ENCODE measurements at places on chromosomes 6 and 20.

DNA sequence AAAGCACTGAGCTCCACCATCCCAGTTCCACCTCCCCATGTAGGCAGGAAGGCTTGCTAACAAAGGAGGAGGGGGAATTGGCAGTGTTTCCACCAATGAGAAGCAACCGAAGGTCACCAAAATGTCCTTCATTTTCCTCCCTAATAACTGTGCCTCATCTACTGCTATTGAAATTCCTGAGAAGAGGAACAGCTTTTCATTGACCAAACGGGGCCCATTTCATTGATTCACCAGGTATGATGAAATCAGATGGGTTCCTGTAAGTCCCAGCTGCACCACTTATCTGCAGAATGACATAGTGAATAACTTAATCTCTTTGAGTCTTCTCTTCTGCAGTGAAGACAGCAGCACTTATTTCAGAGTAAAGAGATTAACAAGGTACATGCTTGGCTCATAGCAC lies 17.3 kb downstream of the TREM1 start:
- no peak for DNase-seq

DNA sequence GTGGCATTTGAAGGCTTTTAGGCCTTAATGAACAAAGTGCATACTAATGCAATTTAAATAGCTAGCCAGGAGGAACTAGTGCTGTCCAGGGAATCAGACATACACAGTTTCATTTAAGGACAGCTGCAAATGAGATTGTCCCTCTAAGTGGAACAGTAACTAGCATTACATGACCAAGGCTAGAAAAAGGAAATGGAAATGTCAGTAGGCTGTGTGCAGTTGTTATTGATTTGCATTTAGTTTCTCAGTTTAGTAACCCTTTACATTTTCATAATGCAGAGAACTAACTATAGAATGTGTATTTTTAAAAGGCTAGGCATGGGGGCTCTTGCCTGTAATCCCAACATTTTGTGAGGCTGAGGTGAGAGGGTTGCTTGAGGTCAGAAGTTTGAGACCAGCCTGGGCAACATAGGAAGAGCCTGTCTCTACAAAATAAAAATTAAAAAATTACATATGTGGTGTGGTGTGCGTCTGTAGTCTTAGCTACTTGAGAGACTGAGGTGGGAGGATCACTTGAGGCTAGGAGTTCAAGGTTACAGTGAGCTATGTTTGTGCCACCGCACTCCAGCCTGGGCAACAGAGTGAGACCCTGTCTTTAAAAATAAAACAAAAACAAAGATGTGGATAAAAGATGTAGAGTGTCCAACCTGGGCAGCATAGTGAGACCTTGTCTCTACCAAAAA lies 468.0 kb downstream of the UTRN start:
- no peak for DNase-seq

DNA sequence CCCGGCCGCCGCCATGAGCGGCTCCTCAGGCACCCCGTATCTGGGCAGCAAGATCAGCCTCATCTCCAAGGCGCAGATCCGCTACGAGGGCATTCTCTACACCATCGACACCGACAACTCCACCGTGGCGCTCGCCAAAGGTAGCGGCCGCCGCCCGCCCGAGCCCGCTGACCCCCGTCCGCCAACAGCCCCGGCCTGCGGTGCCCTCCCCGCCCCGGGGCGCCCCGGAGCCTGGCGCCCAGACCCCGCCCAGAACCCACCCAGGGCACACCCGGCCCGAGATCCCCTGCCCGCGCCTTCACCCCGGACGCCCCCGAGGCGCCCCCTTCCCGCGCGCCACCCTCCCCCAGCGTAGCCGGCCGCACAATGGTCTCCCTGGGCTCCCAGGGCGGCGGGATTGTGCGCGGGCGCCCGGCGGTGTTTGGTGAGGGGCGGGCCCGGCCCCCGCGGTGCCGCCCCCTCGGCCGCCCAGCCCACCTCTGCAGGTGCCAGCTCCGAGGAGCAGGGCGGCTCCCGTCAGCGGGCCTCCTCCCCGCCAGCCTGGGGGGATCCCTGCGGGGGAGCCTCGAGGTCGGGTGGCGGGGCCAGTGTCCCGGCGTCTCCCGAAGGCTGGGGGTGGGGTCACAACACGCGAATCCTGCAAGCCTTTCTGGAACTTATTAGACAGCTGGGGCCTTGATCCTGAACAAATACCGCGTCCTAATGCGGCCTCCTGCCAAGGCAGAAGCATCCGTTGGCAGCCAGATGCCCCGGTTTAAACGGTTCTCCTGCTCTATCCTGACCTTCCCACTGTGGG lies 577 bp downstream of the LSM14B start:
- no peak for DNase-seq

- no peak for DNase-seq
Measured at GRCh38 chr6:168355716-168356522, 36.3 kb upstream of the DACT2 start.

DNA sequence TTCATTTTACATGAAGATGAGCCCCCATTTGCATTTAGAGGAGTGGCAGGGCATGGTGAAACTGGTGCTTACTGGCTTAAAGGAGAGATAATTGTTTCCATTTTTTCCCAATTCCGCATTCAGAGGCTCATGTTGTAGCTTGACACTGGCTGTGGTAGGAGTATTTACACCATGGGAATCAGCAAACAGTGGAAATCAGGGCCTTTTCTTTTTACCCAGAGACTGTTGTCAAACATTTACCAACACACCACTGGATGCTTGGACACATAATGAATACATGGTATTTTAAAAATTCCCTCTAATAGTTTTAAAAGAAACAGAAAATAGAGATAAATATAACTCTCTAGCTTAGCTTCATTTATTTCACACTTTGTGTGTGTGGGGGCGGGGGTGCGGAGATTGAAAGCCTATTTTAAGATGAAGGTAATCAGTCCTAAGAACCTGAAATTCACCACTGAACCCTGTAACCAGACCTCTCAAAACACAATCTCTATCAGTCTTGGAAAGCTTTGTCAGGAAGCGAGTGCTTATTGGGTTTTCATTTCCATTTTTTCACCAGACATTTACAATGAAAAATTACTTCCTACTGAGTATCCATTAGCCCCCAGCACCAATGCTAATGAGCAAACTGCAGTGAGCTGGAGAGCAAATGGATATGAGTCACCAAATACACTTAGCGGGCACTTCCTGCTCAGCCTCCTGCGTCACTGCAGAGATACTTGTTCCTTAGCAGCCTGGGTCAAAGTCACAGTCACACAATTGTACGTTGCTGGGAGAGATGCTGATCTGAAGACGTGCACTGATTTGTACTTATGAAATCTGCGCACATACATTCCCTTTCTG lies 532.0 kb downstream of the BCKDHB start:
- peak; percentile 0 for DNase-seq

GRCh38 chr6:157556144-157556645 lies 175.2 kb downstream of the ZDHHC14 start:
- DNase-seq, result no peak

- no peak for DNase-seq
Measured at GRCh38 chr6:46605091-46605797, 47.4 kb downstream of the CYP39A1 start.

DNA sequence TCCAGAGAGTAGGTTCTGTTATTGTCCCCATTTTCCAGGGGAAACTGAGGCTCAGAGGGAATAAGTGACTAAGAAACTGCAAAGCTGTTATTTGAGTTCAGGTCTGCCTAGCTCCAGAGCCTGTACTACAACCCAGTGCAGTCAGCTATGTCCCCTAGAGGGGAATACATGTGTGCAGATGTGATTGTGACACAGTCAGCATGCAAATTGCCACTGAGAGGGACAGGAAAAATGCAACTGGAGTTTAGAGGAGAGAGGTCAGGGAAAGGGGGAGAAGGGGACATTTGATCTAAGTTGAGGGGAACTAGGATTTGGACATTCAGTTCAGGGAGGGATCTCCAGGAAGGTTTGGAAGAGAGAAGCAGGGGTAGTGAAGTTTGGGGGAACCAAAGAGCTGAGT lies 38.6 kb upstream of the EPB41L1 start:
- DNase-seq, result no peak

All from stimulated activated CD8-positive, alpha-beta memory T cell treated with anti-CD3 and anti-CD28 coated beads, Interleukin-7, amount 100 ng/mL, for 1 hour (primary cell).